Activated CD4-positive, alpha-beta memory T cell treated with anti-CD3 and anti-CD28 coated beads, Interleukin-2, amount 10 ng/mL, durations not matched to agents 7 days and 5 days (primary cell): ENCODE measurements at places on chromosomes 7 and 10. TPM values are rescaled to one million over a fixed set of nuclear protein-coding genes. Genes with fewer than 3 reads are reported as not detected.

The FRMPD2 gene
- not detected for total RNA-seq

The HTR7 gene
- not detected for total RNA-seq

The GPR26 gene
- not detected for total RNA-seq

DNA sequence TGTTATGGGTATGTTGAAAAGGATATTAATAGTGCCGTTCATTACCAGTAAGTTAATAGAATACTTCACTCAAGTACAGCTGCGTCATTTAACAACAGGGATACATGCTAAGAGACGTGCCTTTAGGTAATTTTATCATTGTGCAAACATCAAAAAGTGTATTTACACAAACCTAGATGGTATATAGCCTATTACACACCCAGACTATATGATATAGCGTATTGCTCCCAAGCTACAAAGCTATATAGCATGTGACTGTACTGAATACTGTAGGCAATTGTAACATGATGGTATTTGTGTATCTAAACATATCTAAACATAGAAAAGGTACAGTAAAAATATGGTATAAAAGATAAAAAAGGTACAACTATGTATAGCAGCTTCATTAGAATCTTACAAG is 11.1 kb upstream of the PRKG1 start:
- no peak overlapping the region for H3K4me3 ChIP-seq
- peaks cover 1% of the 10 kb centered on the region for H3K27me3 ChIP-seq
- DNase-seq = no peak
- no peak overlapping the region for H3K27ac ChIP-seq
- H3K36me3 ChIP-seq = no peaks in the 10 kb centered on the region
- no peaks in the 10 kb centered on the region for H3K4me1 ChIP-seq

- H3K4me3 ChIP-seq = no peak overlapping the region
- H3K4me1 ChIP-seq = no peaks in the 10 kb centered on the region
- no peaks in the 10 kb centered on the region for H3K36me3 ChIP-seq
- DNase-seq = no peak
- H3K27ac ChIP-seq = no peak overlapping the region
Measured at GRCh38 chr7:32479574-32480200, 10.5 kb downstream of the LSM5 start.

DNA sequence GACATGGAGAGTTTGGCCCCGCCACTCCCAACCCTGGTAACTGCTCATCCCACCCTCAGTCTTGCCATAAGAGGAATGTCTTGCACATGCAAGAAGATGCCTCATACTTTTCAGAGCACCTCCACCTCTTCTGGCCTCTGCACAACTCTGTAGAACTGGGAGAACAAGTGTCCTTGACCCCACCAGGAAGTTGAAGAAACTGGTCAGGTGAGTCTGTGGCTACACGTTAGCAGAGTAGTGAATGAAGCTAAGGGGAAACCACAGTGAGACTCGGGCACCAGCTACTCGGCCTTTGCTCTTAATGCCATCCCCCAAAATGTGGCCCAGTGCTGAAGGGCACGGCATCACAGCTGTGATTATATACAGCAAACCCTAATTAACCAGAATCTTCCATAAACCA is 110.1 kb downstream of the ARID5B start:
- DNase-seq = no peak
- H3K4me1 ChIP-seq = peaks cover 29% of the 10 kb centered on the region
- no peak overlapping the region for H3K4me3 ChIP-seq
